ENCODE measurements at places on chromosomes 1 and 21.

DNA sequence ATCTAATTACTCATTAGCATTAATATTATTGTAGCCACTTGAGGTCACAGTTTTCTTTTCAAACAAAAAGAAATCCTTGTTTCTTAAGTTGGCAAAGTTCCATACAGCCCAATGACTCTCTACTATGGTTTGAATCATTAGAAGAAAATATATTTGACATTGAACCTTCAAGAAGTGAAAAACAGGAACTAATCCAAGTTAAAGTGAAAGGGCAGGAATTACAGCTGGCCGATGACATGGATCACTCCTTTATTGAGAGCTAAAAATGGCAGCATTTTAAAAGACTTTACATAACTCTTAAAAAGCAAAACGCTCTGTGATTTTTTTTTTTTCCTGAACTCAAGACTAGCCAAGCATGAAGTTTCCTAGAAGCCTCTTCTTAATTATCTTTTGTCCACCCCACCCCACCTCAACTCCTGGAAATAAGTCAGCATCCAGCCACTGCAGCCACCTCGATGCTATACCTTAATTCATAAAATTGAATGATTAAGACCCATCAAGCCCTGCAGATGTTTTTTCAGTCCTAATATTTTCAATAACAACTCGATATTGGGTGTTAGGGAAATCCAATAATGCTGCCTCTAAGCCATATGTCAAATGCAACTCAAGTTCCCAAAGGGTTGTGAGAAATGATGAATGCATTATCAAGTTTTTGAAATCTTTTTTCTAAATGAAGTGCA lies 323.1 kb downstream of the HHIPL2 start:
- H3K27ac ChIP-seq = no peak overlapping the region
- no peaks in the 10 kb centered on the region for H3K4me1 ChIP-seq
- H3K27me3 ChIP-seq = peaks cover 30% of the 10 kb centered on the region

DNA sequence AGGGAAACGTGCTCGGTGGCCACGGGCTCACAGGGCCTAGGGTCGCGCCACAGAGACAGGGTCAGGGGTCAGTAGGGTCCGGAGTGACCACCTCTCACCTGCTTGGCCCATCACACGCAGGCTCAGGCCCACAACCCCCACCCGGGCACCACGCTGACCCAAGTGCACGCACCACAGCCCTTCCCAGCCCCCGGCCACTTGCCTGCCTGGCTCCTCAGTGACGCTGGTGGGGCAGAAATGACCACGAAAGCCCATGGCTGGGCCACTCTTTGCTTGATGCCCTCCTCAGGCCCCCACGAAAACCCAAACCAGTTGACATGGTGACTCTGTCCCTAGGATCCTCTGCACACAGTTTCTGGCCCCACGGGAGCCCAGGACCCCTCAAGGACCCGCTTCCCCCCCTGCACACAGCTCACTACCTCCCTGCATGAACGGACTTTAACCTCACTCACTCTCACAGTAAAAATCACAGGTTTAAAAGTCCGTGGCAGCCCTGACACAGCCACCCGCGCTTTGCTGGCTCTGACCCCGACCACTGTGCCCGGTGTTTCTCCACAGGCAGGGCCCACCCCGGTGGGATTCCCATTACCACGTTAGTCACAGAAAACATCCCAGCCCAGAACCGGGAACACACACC lies 20.7 kb downstream of the NADK start:
- H3K4me1 ChIP-seq = peaks cover 19% of the 10 kb centered on the region
- no peak overlapping the region for H3K4me3 ChIP-seq
- H3K27ac ChIP-seq = no peak overlapping the region
- H3K36me3 ChIP-seq = peaks cover 70% of the 10 kb centered on the region

- peaks cover 17% of the 10 kb centered on the region for H3K27me3 ChIP-seq
- ATAC-seq = no peak
- no peak within 1 kb of the TSS for H3K27ac ChIP-seq
- no peak within 1 kb of the TSS for H3K4me3 ChIP-seq
- peaks cover 8% of the 10 kb centered on the region for H3K4me1 ChIP-seq
Observed at GRCh38 chr1:101996825-101997465, at the start of gene OLFM3. Gene OLFM3, minus strand, starts transcription at chr1:101996926.

DNA sequence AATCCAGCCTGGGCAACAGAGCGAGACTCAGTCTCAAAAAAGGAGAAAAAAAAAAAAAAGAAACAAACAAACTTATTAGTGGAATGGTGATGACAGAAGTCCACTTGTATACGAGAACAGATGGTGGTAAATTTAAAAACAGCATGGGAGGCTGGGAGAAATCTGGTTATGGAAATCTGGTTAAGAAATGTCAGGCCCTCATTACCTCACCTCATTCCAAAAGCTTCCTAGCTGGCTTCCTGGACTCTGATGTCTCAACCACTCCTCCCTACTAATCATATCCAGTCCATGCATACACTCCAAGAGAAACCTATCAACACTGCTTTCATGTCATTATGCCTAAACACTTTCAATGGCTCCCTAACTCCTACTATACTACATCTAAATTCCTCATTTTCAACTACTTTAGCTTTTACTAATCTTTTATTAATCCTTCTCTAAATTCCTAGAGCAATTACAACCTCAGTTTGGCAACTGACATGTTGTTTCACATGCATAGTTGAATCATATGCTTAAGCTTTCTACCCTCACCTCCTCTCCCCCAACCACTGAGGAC lies 52.9 kb downstream of the FOXJ3 start:
- H3K4me1 ChIP-seq = peaks cover 37% of the 10 kb centered on the region
- H3K4me3 ChIP-seq = no peak overlapping the region
- ATAC-seq = no peak
- H3K36me3 ChIP-seq = peaks cover 17% of the 10 kb centered on the region
- H3K27me3 ChIP-seq = no peaks in the 10 kb centered on the region
- no peak overlapping the region for H3K27ac ChIP-seq

DNA sequence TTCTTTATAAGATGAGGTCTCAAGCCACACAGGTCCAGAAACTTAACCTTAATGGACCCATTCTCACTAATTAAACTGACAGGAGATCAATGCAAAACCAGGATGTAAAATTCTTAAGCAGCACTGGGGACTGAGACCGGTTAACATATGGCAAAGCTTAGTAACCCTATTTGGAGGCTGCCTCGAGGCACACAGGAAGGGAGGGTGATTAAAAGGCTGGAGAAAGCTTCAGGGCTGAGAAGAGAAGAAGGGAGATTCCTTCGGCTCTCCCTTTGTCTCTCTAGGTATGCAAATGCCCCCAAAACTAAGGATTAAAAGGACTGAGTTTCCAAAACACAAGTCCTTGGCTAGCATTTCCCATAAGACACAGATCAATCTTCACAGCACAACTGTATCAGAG lies 120.8 kb upstream of the DSCAM start:
- H3K36me3 ChIP-seq = no peaks in the 10 kb centered on the region
- ATAC-seq = no peak
- peaks cover 26% of the 10 kb centered on the region for H3K27me3 ChIP-seq
- no peak overlapping the region for H3K27ac ChIP-seq
- H3K4me1 ChIP-seq = no peaks in the 10 kb centered on the region

- no peaks in the 10 kb centered on the region for H3K27me3 ChIP-seq
- no peak overlapping the region for H3K4me3 ChIP-seq
- peaks cover 17% of the 10 kb centered on the region for H3K4me1 ChIP-seq
- H3K27ac ChIP-seq = no peak overlapping the region
- no peak for ATAC-seq
- peaks cover 6% of the 10 kb centered on the region for H3K36me3 ChIP-seq
Observed at GRCh38 chr1:198495631-198496030, 44.8 kb downstream of the ATP6V1G3 start.

DNA sequence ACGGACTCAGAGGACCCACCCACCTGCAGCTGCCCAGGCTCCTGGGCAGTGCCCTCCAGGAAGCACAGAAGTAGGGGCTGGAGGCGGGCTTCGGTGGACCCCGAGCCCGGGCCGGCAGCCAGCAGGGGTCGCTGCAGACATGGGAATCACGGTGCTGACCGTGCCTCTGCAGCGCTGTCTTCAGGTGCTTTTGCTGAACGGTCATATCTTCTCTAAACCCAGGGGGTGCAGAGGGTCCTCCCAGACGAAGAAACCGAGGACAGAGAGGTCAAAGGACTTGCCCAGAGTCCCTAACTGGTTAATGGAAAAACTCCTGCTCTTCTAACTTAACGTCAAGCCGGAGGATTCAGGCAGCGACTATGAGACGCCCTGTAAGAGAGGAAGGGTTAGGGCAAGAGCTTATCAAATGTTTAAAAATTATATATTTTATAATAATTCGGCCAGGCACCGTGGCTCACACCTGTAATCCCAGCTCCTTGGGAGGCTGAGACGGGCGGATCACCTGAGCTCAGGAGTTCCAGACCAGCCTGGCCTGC lies 21.5 kb upstream of the LEFTY2 start:
- peaks cover 13% of the 10 kb centered on the region for H3K27me3 ChIP-seq
- peaks cover 13% of the 10 kb centered on the region for H3K4me1 ChIP-seq
- H3K4me3 ChIP-seq = no peak overlapping the region
- ATAC-seq = peak; percentile 70
- H3K27ac ChIP-seq = no peak overlapping the region

DNA sequence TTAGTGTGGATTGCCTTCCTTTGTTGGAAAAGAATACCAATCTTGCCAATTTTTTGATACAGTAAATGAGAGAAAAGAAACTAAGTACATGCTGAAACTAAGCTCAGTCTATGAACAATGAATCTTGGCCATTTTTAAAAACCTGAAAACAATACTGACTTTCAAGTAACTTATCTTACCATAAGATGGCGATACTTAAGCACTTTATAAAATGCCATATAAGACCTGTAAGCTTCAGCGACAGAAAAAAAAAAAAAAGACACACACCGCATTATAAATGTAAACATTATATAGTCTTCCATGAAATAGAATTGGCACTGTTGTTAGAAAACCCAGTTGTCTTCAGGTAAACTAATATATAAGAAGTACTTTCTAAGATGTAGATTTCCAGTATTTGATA lies 3.0 kb downstream of the OLFM3 start:
- H3K36me3 ChIP-seq = no peaks in the 10 kb centered on the region
- no peak for ATAC-seq
- no peak overlapping the region for H3K27ac ChIP-seq

- H3K27ac ChIP-seq = peak overlapping the region; percentile 100
- peaks cover 25% of the 10 kb centered on the region for H3K36me3 ChIP-seq
- H3K4me1 ChIP-seq = peaks cover 55% of the 10 kb centered on the region
- ATAC-seq = no peak
- no peak overlapping the region for H3K4me3 ChIP-seq
Observed at GRCh38 chr1:46334030-46334384, 6.6 kb upstream of the NSUN4 start.

DNA sequence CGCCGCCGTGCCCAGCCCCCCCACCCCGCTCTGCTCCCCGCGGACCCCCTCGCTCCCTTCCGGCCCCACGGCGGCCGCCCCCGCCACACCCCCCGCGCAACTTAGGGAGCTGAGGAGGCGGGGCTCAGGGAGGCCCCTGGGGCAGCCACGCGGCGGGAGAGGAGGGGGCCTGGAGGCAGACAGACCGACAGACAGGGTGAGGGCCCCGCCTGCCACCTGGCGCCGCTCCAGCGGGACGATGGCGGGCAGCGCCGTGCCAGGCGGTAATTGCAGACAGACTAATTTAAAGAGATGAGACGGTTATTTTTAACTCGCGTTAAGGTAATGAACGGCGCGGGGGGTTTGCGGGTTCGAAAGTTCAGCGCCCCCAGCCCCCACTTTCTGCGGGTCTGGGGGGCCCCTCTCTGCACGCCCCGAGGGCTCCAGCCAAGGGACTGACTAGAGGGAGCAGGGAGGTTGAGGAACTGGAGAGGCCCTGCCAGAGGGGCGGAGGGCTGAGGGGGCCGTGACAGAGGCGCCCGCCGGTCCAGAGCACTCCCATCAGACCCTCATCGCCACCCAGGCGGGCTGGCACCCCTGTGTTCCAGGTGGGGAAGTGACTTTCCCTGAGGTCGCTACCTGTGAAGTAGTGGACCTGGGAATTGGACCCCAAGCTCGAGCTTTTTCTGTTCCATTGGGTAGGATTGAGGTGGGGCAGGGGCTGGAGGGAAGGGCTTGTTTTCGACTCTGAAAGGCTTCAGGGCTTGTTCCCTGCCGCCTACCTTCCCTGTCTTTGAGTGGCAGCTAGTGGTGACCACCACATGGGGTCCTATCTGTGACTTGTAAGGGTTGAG lies 5.4 kb downstream of the FOXO6 start:
- ATAC-seq = peak; percentile 5
- peak overlapping the region; percentile 45 for H3K4me3 ChIP-seq
- no peak overlapping the region for H3K27ac ChIP-seq
- H3K4me1 ChIP-seq = peaks cover 5% of the 10 kb centered on the region
- no peaks in the 10 kb centered on the region for H3K36me3 ChIP-seq

GRCh38 chr1:77994117-77994705 lies 10.5 kb upstream of the DNAJB4 start:
- H3K27me3 ChIP-seq = no peaks in the 10 kb centered on the region
- no peak for ATAC-seq
- H3K27ac ChIP-seq = no peak overlapping the region

- no peak for ATAC-seq
- no peak overlapping the region for H3K4me3 ChIP-seq
- H3K4me1 ChIP-seq = no peaks in the 10 kb centered on the region
- H3K27ac ChIP-seq = no peak overlapping the region
Observed at GRCh38 chr1:61097317-61097716, 15.0 kb downstream of the NFIA start.

- no peaks in the 10 kb centered on the region for H3K27me3 ChIP-seq
- peak overlapping the region; percentile 68 for H3K4me3 ChIP-seq
- peaks cover 25% of the 10 kb centered on the region for H3K36me3 ChIP-seq
- H3K4me1 ChIP-seq = peaks cover 37% of the 10 kb centered on the region
- H3K27ac ChIP-seq = peak overlapping the region; percentile 82
Observed at GRCh38 chr1:42922687-42923366, 35.8 kb downstream of the SLC2A1 start.

- H3K36me3 ChIP-seq = no peaks in the 10 kb centered on the region
- no peak overlapping the region for H3K27ac ChIP-seq
- no peak overlapping the region for H3K4me3 ChIP-seq
- H3K4me1 ChIP-seq = peaks cover 22% of the 10 kb centered on the region
- peaks cover 97% of the 10 kb centered on the region for H3K27me3 ChIP-seq
Observed at GRCh38 chr1:118990513-118991152, 2.5 kb upstream of the TBX15 start.

DNA sequence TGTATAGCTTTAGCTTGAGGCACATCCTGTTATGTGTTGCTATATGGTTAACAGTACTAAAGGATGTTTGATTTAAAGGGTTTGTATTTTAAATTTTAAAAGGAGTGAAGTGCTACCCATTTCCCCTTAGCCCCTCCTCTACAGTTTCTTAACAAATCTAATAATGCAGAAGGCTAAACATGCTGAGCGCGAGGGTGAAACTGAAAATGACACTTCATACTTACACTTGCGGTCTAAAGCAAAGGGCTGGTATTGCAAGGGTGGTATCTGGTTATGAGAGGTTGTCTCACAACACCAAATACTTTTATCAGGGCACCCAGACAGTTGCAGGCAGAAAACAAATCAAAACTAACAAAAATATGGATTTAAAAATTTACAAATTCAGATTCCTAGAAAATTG lies 172.3 kb downstream of the SIPA1L2 start:
- no peaks in the 10 kb centered on the region for H3K4me1 ChIP-seq
- no peak overlapping the region for H3K27ac ChIP-seq
- no peaks in the 10 kb centered on the region for H3K27me3 ChIP-seq
- ATAC-seq = no peak
- no peaks in the 10 kb centered on the region for H3K36me3 ChIP-seq

DNA sequence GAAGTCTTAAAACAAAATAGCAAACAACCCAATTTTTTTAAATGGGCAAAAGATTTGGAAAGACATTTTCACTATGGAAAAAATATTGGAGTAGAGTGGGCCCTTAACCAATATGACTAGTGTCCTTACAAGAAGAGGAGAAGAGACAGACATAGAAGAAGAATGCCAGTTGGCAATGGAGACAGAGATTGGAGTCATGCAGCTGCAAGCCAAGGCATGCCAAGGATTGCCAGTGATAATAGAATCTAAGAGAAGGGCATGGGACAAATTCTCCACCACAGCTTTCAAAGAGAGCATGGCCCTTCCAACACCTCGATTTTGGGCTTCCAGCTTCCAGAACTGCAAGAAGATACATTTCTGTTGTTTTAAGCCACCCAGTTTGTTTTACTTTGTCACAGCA lies 92.7 kb downstream of the RGS2 start:
- H3K4me1 ChIP-seq = no peaks in the 10 kb centered on the region
- ATAC-seq = no peak
- H3K27ac ChIP-seq = no peak overlapping the region
- no peak overlapping the region for H3K4me3 ChIP-seq

Measured in stimulated activated memory B cell treated with anti-CD40 and anti-IgM and Interleukin-4, amounts not matched to agents 10 μg/mL and 1 μg/mL and 100 μg/mL, for 72 hours (primary cell).